ENCODE measurements at places on chromosomes 7 and 10.
A peak's percentile ranks its signal among the peaks of the same experiment; 100 is the strongest.

DNA sequence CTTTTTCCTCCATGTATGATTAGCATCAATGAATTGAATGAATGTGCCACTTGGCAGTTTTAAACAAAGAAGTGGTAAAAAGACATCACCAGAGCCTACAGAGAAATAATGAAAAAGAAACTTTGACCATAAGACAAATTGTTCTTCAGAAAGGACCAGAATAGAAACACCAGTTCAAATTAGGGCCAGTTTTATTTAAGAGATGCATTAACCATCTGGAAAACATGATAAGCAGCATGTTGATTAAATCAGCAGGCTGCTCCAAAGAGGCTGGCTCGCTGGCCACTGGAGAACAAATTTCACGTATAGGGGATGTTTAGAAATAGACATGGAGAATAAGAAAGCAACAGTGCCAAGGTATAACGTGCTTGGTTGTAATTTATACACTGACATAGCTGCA lies 242.3 kb upstream of the AOAH start:
- DNase-seq = no peak

DNA sequence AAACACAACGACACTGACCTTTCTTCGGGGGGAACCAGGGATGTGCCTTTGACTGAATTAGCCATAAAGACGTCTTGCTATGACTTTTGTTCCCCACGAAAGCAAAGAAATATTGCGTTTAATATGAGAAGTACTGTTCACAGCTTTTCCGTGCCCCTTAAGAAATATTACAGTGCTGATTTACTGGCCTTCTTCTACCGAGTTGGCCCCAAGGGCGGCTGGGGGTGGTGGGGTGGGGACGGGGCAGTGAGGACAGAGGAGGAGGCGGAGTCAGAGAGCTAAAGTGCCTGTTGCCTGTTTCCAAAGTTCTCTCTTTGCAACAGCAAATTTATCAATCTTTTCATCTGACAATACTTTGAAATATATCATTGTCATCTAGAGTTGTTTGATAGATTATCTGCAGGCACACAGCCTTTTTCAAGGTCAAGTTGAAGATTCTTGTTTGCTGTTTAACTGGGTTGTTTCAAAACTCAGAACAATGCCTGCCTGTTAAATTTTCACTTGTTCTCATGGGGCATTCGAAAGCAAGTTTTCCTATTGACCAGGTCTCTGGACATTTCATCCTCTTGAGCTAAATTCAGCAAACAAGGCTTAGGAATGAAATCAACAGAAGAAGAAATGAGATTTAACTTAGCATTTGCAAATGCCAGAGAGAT lies 9.0 kb downstream of the PTF1A start:
- no peak for DNase-seq

DNA sequence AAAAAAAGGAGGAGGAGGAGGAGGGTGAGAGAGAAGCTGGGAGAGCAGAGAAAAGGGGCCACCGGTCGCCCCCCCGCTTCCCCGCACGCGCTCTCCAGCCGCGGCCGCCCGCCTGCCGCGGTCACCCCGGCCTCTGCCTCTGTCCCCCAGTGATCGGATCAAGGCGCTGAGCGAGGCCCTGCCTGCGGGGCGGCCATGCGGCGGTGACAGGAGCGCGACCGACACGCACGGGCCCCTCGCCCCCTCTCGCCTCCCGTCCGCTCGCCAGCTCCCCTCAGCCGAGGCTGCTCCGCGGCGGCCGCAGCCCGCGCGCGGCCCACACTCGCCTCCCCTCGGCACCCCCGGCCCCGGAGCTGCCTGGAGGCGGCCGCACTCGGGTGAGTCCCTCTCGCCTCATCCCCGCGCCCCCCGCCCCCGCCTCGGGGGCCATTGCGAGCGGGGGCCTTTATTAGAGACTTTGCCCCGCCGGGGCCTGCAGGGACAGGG lies at the start of gene GTF2I:
Gene GTF2I (plus strand): TSS at position 27 of the 486 bp plus-strand sequence. CDS start 31,411 bp downstream, outside the sequence.
- no peak for DNase-seq

DNA sequence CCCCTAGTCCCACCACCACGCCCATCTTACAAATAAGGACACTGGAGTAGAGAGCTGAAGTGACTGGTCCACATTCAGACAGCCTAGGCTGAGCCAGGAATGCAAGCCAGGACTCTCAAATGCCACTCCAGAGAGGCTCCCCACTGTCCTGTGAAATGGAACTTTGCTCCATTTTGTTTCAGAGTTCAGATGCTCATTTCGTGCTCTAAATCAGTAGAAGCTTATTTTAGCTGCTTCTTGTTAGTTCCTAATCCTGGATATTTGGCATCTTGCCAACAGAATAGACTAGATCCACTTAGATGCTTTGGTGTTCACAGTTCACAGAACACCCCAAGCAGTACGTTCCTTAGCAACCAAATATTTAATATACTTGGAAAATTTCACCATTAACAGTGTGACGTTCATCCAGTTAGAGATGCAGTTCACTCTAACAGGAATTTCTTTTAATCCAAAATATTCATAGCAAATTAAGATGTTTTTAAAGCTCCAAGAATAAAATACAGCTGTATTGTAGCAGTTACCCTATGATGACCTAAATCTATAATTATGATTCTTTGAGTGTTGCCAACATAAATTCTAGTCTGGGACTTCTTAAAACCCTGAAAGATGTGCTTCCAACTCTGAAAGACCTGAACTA lies 7.3 kb downstream of the MMP21 start:
- DNase-seq = no peak

- peak; percentile 43 for DNase-seq
Measured at GRCh38 chr10:73183667-73184281, 15.9 kb downstream of the FAM149B1 start.

GRCh38 chr7:120805636-120806388 lies 52.1 kb downstream of the TSPAN12 start:
- DNase-seq = peak; percentile 37

GRCh38 chr10:101649525-101650085 lies 45.4 kb downstream of the FBXW4 start:
- DNase-seq = no peak

- DNase-seq = no peak
Measured at GRCh38 chr7:83455612-83456011, 193.3 kb downstream of the SEMA3E start.

DNA sequence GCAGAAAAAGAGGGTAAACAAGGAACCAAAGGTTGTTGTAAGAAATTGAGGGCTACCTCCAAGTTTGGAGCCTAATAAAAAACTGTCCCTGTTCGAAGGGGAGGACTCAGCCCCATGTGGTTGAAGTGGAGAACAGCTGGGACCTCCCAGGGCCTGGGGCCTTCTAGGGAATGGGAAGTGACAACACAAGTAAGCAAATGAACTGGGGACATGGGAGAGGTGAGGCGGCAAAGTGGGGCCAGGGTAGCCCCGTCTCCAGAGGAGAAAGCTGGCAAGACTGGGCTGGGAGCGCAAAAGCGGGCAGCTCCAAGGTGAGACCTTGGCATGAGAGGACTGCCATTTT lies 198.1 kb downstream of the ZNF438 start:
- DNase-seq = no peak

- peak; percentile 72 for DNase-seq
Measured at GRCh38 chr7:55128693-55129394, 110.0 kb downstream of the EGFR start.

DNA sequence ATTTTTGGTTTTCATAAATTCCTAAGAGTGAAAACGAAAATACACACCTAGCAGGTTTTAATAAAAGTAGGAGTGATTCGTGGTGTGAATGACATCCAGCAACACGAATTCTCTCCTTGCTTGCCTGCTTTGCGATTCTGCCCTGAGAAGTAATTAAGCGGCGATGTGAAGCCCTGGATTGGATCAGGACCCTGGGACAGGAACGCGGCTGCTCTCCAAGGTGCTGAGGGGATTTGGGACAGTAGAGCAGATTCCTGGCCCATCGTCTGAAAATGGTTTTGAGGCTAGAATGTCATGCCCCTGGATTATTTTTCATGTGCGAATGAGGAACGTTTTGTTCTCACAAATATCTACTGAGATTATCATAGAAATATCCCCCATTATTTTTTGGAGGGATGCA lies 7.8 kb downstream of the NPS start:
- no peak for DNase-seq

- DNase-seq = no peak
Measured at GRCh38 chr10:117690359-117690758, 147.8 kb downstream of the EMX2 start.

- no peak for DNase-seq
Measured at GRCh38 chr7:142927085-142927745, 6.3 kb downstream of the TRPV5 start.

DNA sequence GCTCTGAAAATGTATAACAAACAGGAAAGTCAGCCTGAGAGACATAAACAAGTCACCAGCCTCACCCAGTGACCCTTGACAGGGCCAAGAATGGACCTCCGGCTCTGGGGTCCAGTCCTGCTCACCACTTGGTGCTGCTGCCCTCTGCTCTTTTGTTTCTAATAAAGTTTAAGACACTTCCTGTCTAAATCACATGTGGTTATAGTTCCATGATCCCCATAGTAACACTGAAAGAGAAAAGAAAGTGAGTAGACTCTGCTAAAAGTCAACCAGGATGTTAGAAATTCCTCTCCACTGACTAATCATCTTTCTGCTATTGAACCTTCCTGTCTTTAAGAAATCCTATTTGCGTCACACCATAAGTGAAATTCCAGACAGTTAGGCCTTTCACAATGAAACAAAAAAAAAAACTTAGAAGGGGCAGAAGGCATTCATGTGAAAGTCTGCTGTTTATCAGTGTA lies 179.2 kb upstream of the BET1 start:
- DNase-seq = peak; percentile 100

DNA sequence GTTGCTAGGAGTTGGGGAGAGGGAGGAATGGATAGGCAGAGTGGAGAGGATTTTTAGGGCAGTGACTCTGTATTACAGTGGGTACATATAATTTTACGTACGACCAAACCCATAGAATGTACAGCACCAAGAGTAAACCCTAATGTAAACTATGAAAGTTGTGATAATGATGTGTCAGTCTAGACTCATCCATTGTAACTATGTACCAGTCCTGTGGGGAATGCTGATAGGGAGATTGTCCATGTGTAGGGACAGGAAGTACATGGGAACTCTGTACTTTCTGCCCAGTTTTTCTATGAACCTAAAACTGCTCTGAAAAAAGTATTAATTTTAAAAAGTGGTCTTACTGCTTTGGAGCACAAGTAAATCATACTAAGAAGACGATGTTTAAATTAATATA lies 441.8 kb downstream of the AUTS2 start:
- no peak for DNase-seq

- DNase-seq = no peak
Measured at GRCh38 chr10:19974554-19974953, 158.3 kb downstream of the PLXDC2 start.

- DNase-seq = no peak
Measured at GRCh38 chr7:139783647-139784385, 6.0 kb upstream of the HIPK2 start.

DNA sequence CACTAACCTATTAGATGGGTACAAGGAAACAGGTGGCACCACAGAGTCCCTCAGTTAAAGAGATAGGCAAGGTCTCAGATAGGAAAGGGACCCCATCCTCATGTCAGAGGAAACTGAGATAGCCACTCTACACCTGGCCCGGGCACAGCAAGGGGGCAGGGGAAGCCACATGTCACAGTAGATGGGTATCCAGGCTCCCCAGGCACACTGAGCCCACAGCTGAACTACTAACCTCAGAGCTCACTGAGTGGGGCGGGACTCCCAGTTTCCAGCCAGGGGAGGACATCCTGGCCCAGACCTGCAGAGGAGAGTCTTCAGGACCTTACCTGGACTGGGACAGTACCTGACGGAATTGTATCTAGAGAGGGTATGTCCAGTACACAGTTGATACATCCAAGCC lies 3.7 kb upstream of the CDHR1 start:
- DNase-seq = no peak

Data from HCEC 1CT (cell line).